Stimulated activated CD4-positive, alpha-beta T cell treated with anti-CD3 and anti-CD28 coated beads, Interleukin-4, amount 100 ng/mL, for 4 hours (primary cell): ENCODE measurements at places on chromosomes 1 and 21.

- no peak for DNase-seq
Measured at GRCh38 chr1:52919051-52919722, 2.4 kb downstream of the ECHDC2 start.

- no peak for DNase-seq
Measured at GRCh38 chr1:66628926-66629325, 95.0 kb downstream of the SGIP1 start.

DNA sequence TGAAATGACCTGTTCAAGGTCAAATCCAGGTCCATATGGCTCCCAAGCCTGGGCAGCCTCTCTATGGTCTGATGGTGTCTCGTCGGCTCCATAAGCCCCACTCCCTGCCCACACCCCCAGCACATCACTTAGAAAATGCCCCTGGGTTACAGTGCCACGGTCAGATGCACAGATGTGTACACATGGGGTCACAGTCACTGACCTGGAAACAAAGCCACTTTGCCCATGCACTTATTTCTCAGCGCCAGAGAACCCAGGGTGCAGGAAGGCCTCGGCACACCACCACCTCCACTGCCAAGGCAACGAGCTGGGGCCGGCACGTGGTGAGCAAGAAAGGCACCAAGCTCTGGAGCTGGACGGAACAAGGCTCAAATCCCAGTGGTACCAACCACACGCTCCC lies 24.7 kb downstream of the IFFO2 start:
- DNase-seq: no peak

GRCh38 chr1:7646981-7647901 lies 123.9 kb upstream of the VAMP3 start:
- peak; percentile 45 for DNase-seq

DNA sequence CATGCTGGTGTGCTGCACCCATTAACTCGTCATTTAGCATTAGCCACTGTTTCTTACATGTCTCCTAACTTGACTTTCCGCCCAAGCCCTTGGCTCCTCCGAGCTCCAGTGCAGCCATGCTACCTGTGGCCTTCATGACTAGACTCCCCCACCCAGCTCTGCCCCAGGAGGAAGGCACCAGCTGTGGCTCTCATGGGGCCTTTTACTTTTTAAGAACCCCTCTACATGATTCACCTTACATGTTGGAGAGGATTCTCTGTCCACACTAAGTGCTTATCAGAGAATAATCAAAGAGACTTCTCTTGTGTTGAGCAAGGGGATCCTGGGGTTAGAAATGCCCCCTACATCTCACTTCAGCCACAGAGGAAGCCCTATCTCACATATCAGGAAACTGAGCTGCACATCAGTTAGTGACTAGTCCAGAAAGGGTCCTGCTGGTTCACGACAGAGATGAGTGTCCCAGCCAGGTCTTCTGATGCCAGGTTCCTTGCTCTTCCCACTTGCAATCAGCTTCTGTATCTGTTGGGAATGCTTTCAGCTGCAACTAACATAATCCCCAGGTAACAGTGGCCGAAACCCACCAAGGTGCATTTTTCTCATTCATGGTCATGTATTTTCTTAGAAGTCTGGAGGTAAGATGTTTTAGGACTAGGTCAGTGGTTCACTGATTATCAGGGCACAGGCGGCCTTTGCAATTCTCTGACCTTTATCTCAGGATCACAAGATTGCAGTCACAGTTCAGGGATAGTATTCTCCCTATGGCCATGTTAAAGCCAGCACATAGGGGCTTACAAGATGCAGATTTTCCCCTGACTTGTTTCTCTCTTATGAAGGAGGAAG lies 45.9 kb downstream of the KLHDC7A start:
- DNase-seq: no peak
